Calu3 (cell line): ENCODE measurements at places on chromosomes 7 and 10.

DNA sequence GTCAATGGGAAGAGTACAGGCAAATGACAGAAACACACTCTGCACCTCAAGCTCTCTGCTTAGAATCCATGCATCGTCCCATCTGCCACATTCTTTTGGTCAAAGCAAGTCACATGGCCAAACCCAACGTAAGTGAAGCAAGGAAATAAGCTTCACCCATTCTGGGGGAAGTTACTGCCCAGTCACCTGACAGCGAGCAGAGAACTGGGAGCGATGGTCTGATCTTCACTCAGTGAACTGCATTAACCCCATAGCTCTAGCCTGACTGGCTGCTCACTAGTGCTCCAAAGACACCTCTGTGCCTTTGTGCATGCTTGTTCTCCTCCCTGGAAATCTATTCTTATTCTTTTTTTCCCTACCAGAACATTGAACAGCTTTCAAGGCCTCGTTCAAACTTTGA, 89.9 kb downstream of the APBB1IP start:
- DNase-seq, result no peak

GRCh38 chr7:24819916-24820689, 62.8 kb upstream of the GSDME start:
- peak; percentile 92 for DNase-seq

- no peak for DNase-seq
These were observed 13.6 kb downstream of the ENTPD7 start for GRCh38 chr10:99672884-99673283.

- DNase-seq, result no peak
These were observed 9.2 kb downstream of the PLAU start for GRCh38 chr10:73920089-73920488.

DNA sequence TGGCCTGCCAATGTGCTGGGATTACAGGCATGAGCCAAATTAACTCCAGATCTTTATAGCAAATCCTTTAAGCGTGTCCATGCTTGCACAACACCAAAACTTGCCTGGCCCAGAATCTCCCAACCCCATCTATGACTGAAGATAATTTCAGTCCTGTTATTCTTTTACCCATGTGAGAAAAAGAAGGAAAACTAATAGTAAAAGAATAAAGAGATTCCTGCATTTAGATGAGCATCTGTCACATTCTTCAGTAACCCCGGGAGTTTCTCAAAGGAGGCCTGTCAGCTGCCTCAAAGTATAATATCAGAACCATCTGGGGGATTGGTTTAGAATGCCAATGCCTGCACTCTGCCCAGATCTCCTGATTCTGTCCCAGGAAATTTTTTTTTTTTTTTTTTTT, 158.1 kb upstream of the KMT2E start:
- DNase-seq, result no peak

DNA sequence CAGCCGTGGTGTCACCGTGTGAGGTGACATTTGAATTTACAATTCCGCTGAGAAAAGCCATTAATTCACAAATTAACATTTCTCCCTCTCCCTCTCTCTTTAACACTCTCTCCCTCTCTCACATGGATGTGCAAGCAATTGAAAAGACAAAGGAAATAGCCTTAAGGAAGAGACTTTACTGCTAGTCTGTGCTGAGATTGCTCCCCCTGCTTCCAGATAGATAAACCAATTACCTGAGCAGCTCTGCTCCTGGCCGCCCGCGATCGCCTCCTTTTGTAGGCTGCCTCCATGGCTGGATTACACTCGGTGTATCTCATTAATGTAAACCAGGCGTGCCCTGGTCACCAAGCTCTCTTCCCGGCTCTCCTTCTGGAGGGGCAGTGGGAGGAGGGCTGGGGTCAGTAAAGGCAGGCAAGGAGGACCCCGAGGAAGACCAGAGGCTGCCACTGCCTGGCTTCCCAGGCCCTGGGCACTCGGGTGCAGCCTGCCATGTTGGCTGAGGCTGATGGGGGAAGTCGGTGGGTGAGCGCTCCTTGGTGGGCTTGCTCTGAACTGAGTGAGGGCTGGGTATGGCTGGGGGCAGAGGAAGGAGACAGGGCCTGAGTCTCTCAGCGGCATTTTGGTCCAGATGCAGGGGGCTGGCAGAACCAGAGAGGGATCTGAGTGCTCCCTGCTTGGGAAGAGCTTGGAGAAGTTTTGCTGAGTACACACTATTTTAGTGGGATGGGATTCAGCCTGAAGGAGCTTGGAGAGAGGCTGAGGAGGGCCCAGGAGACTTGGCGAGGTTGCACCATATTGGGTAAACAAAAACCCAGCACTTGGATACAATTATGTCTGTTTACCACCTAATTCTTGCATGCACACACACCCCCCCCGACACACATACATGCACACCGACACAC, 42.9 kb downstream of the PAX2 start:
- no peak for DNase-seq

- peak; percentile 81 for DNase-seq
These were observed 39.8 kb upstream of the ARL4A start for GRCh38 chr7:12647364-12648219.

DNA sequence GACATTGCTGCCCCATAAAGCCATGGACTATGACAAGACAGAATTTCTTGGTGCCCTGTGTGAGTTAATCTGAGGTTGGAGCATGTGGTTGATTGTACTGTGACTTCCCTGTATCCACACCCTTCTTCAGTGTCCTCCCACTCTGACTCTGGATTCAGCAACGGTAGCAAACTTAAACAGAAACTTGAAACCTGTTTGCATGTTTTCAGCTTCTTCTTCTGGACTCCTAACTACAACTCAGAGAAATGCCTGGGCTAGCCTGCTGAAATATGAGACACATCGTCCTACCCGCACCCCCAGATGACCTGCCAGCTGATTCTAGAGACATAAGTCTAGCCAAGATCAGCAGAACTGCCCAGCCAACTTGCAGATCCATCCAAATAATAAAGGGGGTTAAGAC, 78.4 kb downstream of the IPMK start:
- no peak for DNase-seq
